HepG2 (cell line): ENCODE measurements at places on chromosomes 4 and X. TPM values are rescaled to one million over a fixed set of nuclear protein-coding genes. Genes with fewer than 3 reads are reported as not detected.

GRCh38 chrX:118370921-118371624, 25.2 kb downstream of the WDR44 start:
- peak; percentile 2 for DNase-seq

GRCh38 chr4:144646523-144647094, 653 bp downstream of the HHIP start:
- no peak for DNase-seq

- DNase-seq, result no peak
Observed at GRCh38 chr4:182303847-182304246, 60.6 kb downstream of the TENM3 start.

- no peak for DNase-seq
Observed at GRCh38 chr4:160595646-160596045, 1492.8 kb downstream of the RAPGEF2 start.

DNA sequence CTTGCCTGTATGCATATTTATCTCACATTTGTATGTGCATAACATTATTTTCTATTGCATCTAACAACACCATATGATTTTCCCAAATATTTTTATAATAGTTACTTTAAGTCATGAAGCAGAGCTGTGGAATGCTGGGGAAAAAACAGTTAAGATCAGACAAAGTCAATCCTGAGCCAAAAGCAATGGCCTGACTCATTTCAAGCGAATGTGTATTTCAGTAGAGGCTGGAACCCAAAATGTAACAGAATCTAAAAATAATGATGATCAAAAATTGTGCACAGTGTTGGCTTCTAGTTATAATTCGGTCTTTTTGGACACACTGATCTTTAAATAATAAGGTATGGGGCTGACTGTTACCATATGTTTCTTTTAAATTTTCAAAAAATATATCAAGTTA, 516.2 kb upstream of the ADGRL3 start:
- DNase-seq, result no peak

ADAD1 gene
- total RNA-seq, result not detected in 2 replicates

TLR6 gene
- 0.52 and 0.71 TPM in 2 replicates for total RNA-seq
